ENCODE measurements at places on chromosomes 5 and 9.

- DNase-seq, result no peak
Measured at GRCh38 chr5:6372251-6373080, 5.9 kb downstream of the MED10 start.

DNA sequence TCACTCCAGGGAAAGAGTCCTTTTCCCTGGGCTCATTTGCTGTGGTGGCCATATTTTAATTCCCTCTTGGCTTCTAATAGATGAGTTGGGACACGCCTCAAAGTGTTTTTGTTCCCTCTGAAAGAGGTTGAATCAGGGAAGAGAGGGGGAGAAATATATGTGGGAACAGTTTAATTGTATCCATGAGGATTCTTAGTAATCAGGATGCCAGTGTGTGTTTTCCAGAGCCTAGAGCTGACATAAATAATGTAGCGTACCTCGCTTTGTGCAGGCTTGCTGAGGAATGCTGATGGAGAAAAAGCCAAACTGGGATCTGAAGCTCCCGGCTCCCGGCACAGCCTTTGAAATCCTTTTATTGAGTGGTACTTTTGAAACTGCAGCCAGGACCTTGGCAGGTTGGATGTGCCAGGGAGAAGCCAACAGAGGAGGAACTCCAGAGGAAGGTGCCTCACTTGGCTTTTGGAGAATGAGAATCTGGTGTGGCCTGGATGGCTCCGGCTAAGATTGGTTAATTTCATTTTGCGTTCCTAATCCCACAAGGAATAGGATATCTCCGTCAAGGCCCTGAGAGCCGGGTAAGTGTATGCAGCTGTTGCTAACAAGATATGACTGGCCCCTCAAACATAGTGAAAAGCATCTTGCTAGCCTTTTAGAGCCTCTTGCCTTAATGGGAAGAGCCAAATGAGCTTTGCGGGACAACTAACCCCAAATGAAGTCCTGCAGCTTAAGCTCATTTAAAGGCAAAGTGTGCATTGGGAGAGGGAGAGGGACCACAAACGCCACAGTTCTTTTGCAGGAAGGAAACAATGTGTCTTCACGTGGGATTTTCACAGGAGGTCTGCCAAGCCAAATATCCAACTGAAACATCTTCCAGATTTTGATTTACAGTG is 471.1 kb upstream of the WWC1 start:
- peak; percentile 41 for DNase-seq

- DNase-seq, result peak; percentile 94
Measured at GRCh38 chr5:18553269-18553668, 919.0 kb downstream of the TAF11L14 start.

GRCh38 chr9:106758911-106759310 is 104.1 kb upstream of the ZNF462 start:
- DNase-seq, result no peak

GRCh38 chr5:92907938-92908606 is 672.9 kb downstream of the NR2F1-AS1 start:
- DNase-seq, result peak; percentile 79

All from astrocyte of the spinal cord (primary cell).